ENCODE measurements at places on chromosomes 11 and 22. TPM values are rescaled to one million over a fixed set of nuclear protein-coding genes. Genes with fewer than 3 reads are reported as not detected.

PRG3 gene
- not detected for total RNA-seq

PAX6 gene
- total RNA-seq: not detected

GRCh38 chr11:73787643-73788558 is at the start of gene MRPL48:
Gene MRPL48 (plus strand): TSS chr11:73787874. CDS start chr11:73787972, 98 bp downstream.
- peak; percentile 95 for DNase-seq
- H3K27me3 ChIP-seq: no peaks in the 10 kb centered on the region
- peaks cover 2% of the 10 kb centered on the region for H3K36me3 ChIP-seq
- peaks cover 17% of the 10 kb centered on the region for H3K4me1 ChIP-seq

- peaks cover 1% of the 10 kb centered on the region for H3K36me3 ChIP-seq
- no peaks in the 10 kb centered on the region for H3K27me3 ChIP-seq
- peaks cover 34% of the 10 kb centered on the region for H3K4me1 ChIP-seq
- no peak overlapping the region for H3K27ac ChIP-seq
- no peak overlapping the region for H3K4me3 ChIP-seq
- DNase-seq: no peak
Observed at GRCh38 chr22:37262346-37262745, 18.3 kb upstream of the RAC2 start.

- no peaks in the 10 kb centered on the region for H3K4me1 ChIP-seq
- no peak for DNase-seq
- H3K27me3 ChIP-seq: peaks cover 2% of the 10 kb centered on the region
Observed at GRCh38 chr22:34608540-34609115, 457.3 kb upstream of the ISX start.

DNA sequence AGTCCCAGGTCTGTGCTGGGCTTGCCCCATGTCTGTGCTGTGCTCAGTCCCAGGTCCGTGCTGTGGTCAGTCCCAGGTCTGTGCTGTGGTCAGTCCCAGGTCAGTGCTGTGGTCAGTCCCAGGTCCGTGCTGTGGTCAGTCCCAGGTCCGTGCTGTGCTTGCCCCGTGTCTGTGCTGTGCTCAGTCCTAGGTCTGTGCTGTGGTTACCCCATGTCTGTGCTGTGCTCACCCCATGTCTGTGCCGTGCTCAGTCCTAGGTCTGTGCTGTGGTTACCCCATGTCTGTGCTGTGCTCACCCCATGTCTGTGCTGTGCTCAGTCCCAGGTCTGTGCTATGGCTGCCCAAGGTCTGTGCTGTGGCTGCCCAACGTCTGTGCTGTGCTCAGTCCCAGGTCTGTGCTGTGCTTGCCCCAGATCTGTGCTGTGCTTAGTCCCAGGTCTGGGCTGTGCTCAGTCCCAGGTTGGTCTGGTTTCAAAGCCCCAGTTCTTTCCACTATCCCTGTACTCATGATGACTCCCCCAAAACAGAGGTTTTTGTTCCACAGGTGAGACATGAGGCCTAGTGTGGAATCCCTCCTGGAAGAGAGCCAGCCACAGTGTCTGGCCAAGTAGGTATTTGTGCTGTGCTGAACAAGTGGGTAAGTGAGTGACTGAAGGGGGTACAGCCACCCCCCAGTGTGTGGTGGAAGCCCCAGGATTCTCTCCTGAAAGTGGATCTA is 34.8 kb downstream of the IRAG1 start:
- H3K4me1 ChIP-seq: peaks cover 27% of the 10 kb centered on the region
- H3K36me3 ChIP-seq: no peaks in the 10 kb centered on the region
- no peak overlapping the region for H3K27ac ChIP-seq

MYRF gene
- 0.97 TPM for total RNA-seq

SOX10 gene
- not detected for total RNA-seq

- H3K27ac ChIP-seq: no peak overlapping the region
- DNase-seq: no peak
- H3K4me3 ChIP-seq: no peak overlapping the region
- H3K27me3 ChIP-seq: no peaks in the 10 kb centered on the region
Observed at GRCh38 chr11:69475141-69475865, 6.2 kb upstream of the LINC01488 start.

GRCh38 chr11:78694152-78694551 is 119.5 kb upstream of the NARS2 start:
- H3K27me3 ChIP-seq: peaks cover 17% of the 10 kb centered on the region
- no peak overlapping the region for H3K4me3 ChIP-seq

AMOTL1 gene
- total RNA-seq: 1.5 TPM

GRCh38 chr11:119149786-119150275 is 979 bp downstream of the ABCG4 start:
- no peak for DNase-seq
- H3K4me1 ChIP-seq: peaks cover 12% of the 10 kb centered on the region
- peaks cover 26% of the 10 kb centered on the region for H3K27me3 ChIP-seq
- H3K4me3 ChIP-seq: peak overlapping the region; percentile 8
- H3K36me3 ChIP-seq: no peaks in the 10 kb centered on the region

GRCh38 chr11:103729617-103730016 is 306.8 kb upstream of the DDI1 start:
- no peaks in the 10 kb centered on the region for H3K27me3 ChIP-seq
- no peak overlapping the region for H3K27ac ChIP-seq
- H3K36me3 ChIP-seq: no peaks in the 10 kb centered on the region
- DNase-seq: no peak
- no peaks in the 10 kb centered on the region for H3K4me1 ChIP-seq

Data from activated CD8-positive, alpha-beta T cell treated with anti-CD3 and anti-CD28 coated beads for 36 hours (primary cell).